GF-D8 (cell line): ENCODE measurements at places on chromosomes 4 and X.

DNA sequence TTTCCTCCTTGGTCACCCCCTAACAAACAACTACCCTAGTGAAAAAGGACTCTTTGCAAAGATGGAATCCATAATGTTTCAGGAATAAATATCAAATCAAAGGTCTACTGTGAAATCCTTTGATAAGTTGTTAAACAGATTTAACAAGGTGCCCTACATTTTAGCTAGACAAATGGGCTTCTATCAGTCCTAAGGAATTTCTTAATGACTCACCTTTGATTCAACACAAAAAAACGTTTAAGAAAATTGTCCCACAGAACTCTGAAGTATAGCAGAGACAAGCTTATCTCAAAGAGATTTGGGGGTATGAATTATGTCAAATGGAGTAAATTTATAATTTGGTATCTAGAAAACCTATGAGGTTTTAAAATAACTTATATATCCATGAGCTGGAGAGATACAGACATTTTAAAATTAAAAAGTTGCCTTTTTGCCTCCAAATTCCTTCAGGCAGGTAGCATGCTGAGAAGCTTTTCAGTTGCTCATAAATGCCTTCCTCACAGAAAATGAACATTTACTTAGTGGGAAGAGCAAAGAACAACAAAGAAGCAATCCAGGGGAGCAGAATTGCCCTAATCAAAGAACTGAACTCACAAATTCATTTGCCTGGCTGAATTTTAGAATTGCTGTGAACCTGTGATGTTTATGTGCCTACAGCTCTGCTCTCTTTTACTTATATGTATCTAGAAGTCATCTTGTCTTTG is 649.3 kb downstream of the STPG2 start:
- no peak for DNase-seq

GRCh38 chr4:5932035-5932568 is 39.2 kb upstream of the CRMP1 start:
- no peak for DNase-seq

- no peak for DNase-seq
These were observed 28.6 kb upstream of the MXD4 start for GRCh38 chr4:2290488-2290887.

GRCh38 chrX:29478336-29479069 is 736.9 kb upstream of the MAGEB2 start:
- no peak for DNase-seq
